Caudate nucleus (tissue), 63 donors: ENCODE measurements at places on chromosomes 1 and 21.

- no peak for DNase-seq
Observed at GRCh38 chr1:218521414-218522169, 176.5 kb downstream of the TGFB2 start.

DNA sequence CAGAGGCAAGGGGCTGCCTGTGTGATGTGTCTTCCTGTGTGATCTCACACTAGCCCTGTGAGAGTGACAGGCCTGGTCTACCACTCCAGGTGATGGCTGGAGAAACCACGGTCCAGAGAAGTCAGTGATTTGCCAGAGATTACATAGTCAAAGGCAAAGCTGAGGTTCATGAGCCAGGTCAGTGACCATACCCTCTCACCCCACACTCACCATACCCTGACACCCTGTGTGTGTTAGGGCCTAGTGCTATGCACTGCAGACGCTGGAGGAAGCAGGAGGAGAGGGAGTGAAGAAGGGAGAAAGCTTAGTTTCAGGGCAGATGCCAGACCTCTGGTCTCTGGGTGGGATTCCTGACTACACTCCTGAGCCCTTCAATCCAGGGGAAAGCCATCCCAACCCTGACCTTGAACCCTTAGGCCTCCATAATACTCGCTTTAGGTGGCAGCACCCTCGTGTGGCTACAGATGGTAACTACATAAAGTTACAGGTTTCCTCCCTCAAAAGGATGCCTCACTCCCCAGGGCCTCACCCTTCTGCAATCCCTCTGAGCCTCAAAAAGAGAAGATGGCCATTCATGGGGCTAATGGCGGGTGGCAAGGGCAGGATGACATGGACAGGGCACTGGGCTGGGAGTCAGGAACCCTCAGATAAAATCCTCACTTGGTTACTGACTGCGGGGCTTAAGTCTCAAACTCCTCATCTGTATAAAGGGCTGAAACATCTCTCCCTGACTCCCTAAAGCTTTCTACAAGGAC lies 20.8 kb upstream of the SDC3 start:
- DNase-seq, result no peak

DNA sequence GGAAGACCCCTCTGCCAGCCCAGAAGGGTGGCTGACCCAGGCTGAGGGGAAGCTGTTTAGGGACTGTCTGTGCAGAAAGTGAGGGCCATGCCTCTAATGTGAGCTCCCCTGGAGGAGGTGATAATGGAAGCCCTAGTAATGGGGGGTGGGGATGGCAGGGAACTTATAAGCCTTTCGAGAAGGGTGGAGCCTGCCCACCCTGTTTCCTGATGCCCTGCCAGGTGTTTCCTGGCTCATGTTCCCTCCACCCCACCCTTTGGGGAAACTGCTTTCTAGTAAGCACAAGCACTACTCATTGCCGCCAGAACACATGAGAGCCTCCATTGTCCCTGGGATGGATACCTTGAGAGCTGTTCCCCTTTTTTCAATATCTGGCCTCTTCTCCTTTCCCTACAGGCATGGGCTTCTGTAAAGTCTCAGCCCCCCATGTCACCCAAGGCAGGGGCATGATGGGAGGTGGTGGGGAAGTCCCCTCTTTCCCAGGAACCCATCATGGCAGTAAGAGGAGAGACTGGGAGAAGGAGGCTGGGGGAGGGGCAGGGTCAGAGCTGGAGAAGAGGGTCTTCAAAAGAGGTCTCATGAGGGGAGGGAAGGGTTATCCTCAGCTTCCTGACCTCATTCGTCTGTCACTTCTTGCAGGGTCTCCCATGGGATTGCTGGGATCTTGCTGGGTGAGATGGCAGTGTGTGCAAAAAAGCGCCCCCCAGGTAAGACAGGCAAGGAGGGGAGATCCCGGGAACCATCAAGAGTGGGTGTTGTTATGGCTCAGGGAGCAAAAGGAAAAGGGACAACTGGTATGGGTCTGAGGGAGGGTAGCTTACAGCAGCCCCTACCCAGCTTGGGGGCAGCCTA lies 2.4 kb downstream of the ATP8B2 start:
- no peak for DNase-seq

- DNase-seq, result no peak
Observed at GRCh38 chr1:210302501-210302900, 26.2 kb upstream of the HHAT start.

GRCh38 chr1:17140279-17140678 lies 21.0 kb upstream of the PADI2 start:
- no peak for DNase-seq

DNA sequence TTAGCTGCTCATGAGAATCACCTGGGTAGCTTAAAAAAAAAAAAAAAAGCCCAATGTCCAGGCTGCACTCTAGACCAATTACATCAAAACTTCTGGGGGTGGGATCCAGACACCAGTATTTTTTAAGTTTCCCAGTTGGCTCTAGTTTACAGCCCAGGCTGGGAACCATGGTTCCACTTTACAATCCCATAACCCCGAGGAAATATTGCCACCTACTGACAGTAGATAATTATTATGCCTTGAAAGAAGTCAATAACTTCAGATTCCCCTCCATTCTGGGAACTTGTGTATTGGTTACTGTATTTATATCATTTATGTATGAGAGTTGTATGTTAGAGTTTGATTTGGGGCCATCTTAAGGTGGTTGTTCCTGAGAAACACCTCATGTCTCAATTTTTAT lies 100.2 kb downstream of the SPATA46 start:
- no peak for DNase-seq

DNA sequence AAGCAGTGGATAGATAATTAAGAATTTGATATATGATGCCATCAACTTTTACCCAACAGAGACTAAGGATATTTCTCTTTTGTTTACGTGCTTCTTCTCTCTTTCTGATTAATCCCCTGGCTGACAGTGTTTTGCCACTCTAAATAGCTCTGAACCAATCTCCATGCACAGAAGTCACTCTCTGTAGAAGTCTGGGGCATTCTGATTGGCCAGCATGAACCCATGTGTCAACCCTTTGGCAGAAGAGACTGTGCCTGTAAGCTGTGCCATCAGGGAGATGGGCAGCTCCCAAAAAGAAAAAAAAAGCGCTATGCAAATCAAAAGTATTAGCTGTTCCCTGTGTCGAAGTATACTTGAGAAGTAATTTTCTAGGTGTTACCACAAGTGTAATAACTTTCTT lies 34.1 kb upstream of the NRIP1 start:
- DNase-seq, result no peak

DNA sequence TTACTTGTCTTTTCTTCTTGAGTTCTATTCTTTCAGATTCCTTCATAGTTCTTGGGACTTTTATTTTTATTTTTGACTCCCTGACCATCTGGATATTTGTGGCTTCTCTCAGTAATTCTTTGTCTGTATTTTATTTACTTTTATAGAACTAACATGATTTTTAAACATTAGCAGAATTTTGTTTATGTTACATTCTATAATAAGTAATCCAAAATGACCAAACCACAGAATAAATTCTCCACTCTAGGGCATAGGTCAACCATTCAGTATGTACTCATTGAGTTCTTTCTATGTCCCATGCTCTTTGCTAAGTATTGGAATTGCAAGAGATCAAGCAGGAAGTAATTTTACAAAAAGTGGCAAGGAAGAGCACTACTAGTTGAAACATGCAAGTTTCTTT lies 969.0 kb downstream of the TTLL7 start:
- no peak for DNase-seq

- no peak for DNase-seq
Observed at GRCh38 chr1:4165686-4166300, 265.7 kb upstream of the C1orf174 start.

DNA sequence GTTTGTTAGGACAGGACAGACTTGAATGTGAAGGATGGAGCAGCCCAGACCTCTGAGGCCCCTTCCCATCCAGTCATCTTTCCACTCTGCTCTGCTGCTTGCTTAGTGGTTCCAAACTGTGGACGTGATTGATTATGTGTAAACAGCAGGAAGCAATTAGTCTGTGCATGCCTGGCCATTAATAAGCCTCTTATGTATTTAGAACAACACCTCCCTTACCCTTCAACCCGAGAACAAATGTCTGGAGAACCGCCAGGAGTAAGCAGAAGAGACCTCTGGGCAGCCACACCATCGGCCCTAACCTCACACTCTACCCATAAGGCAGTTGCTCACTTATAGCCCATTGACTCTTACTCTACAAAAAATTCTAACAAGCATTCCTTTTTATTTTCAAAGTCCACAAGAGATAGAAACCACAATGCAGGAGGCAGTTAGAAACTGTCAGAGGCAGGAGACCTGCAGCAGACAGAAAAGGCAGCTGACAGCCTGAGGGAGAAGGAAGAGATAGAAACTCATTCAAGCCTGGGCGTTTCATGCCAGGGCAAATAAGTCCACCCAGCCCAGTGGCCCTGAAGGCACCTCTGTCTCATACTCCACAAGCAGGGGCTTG lies 5.8 kb upstream of the EPHA8 start:
- no peak for DNase-seq

DNA sequence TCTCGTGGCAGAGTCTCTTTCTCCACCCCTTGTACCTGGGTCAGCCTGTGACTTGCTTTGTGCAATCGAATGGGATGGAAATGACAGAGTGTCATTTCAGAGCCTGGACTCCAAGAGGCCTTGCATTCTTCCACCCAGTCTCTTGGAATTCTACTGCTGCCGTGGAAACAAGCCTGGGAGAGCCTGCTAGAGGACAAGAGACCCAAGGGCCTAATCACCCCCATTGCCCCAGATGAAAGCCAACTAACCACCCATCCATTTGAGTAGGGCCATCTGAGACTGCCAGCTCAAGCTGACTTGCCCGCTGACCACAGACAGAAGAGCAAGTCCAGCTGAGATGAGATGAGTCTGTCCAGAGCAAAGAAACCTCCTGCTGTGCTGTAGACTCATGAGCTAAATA lies 201.6 kb downstream of the PTPRU start:
- no peak for DNase-seq

- no peak for DNase-seq
Observed at GRCh38 chr1:214021321-214021720, 33.5 kb downstream of the PROX1 start.

- DNase-seq, result no peak
Observed at GRCh38 chr1:213425376-213426030, 374.5 kb downstream of the RPS6KC1 start.

- DNase-seq, result no peak
Observed at GRCh38 chr1:201906336-201906735, 17.6 kb downstream of the SHISA4 start.

GRCh38 chr1:18731148-18731547 lies 100.5 kb downstream of the PAX7 start:
- DNase-seq, result no peak

DNA sequence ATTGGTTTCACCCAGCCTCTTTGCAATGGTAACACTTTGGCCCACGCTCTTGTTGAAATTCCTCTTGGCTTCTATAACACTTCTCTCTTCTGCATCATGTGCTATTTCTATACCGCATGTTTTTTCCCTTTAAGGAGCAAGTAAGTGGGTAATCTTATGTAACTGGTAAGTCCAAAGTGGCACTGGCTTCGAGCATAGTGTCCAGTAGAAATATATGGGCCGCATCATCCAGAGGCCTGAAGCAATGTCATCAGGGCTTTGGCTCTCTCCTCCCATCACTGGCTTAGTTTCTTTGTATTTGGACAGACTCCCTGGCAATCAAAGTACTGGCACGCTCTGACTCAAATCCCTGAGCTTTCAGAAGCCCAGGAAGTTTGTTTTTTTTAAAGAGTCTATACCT lies 17.5 kb downstream of the CHML start:
- DNase-seq, result no peak

DNA sequence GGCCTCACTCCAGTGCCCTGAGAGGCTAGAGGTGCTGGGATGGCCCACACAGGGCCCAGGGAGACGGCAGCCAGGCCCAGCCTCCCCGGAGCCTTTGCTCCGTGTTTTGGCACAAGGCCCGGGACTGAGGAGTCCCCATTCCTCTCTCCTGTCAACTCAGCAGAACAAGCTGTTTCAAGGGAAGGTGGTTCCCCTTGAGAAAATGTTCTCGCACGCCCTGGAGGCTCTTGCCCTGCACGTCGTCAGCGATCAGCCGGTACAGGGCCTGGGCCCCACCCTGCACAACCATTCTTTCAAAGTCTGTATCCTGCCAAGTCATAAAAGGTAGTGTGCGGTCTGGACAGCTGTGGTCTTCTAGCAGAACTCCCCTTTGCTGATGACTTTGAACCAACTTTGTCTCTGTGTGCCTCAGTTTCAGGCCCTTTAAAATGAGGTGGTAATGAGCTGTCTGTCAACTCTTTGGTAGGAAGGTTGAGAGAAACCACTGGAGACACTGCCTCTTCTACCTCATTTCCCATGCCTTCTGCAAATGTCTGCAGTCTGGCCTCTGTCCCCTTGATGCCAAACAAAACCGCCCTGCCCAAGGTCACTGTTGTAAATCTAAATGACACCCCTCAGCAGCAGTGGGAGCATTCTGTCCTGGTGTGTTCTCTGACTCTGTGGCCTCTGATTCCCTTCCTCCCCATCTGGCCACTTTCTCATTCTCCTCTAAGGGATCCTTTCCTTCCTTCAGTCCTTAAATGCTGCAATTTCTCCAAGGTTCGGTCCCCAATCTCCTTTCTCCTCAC lies 138.6 kb upstream of the JUN start:
- DNase-seq, result no peak

DNA sequence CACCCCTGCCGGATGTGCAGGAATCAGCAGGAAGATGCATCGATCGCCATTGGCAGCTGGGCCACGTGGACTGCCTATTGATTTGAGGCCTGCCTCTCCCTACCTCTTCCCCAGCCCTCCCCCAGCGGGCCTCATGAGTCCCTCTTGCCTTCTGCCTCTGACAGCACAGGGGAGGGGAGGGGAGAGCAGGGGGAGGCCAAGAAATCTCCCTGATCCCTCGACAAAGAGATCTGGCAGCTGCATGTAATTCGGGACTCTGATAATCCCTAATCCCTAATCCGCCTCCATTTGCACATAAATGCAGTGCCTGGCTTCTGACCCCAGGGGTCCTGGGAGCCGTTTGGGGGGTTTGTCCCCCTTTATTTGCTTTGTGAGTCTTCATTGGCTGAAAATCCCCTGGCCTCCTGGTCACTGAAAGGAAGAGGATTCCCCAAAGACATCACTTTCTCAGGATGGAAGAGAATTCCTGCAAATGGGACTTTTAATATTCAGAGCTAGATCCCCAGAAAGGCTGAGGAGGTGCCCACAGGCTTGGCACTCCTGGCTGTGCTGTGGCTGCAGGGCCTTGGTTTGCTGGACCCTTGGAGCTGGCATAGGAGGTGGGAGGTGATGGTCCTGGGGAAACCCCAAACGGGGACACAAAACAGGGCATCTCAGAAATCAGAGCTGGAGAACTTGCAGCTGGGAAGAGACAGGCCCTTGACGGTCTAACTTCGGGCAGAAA lies 239.4 kb upstream of the POU3F1 start:
- no peak for DNase-seq

GRCh38 chr21:34100790-34101189 lies 27.4 kb downstream of the MRPS6 start:
- no peak for DNase-seq

DNA sequence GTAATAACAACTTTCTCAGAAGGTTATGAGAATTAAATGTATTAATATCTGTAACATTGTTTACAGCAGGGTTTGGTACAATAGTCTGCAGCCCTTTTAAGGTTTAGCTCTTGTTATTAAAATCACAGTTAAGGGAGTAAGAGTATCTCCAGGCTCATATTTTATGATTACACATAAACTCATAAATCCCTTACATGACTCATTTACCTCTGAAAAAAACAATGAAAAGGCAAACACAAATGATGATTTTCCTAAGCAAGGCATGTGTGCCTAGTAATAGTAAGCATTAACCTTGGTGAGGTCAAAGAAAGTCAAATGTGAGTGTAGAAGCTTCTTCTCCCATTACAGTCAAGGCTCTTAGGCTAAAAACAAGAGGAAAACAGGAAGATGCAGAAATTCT lies 84.5 kb upstream of the ADGRL4 start:
- no peak for DNase-seq

GRCh38 chr1:219177363-219177762 lies 3.7 kb downstream of the LYPLAL1 start:
- DNase-seq, result no peak

- no peak for DNase-seq
Observed at GRCh38 chr1:5267603-5268235, 613.3 kb downstream of the AJAP1 start.
